ENCODE measurements at places on chromosomes 3 and 15. TPM values are rescaled to one million over a fixed set of nuclear protein-coding genes. Genes with fewer than 3 reads are reported as not detected.

Gene SCAP
- total RNA-seq: 46.6 TPM

Gene SLTM
- 44.0 TPM for total RNA-seq

Gene PLCD1
- total RNA-seq: 12.1 TPM

Gene SERPINI2
- total RNA-seq: 2.8 TPM

Gene NEK10
- 16.9 TPM for total RNA-seq

DNA sequence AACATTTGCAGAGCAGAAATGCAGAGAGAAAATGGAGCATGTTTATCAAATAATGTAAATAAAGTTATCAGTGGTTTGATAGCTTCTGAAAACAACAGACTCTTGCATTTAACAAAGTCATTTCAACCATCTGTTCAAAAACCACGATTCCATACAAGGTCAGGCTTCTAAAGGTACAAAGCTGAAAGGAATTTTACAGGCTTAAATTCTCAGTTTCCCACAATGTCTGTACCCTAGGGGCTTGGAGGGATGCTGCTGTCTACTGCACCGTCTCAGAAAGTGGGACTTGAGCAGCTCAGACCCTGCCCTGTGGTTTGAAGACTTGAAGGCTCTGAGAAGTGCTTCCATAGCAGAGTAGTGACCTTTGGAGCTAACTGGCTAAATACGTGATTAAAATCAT lies 30.4 kb upstream of the TM4SF1 start:
- no peak for DNase-seq

GRCh38 chr15:52020221-52021085 lies 1.4 kb downstream of the MAPK6 start:
- no peak for DNase-seq

DNA sequence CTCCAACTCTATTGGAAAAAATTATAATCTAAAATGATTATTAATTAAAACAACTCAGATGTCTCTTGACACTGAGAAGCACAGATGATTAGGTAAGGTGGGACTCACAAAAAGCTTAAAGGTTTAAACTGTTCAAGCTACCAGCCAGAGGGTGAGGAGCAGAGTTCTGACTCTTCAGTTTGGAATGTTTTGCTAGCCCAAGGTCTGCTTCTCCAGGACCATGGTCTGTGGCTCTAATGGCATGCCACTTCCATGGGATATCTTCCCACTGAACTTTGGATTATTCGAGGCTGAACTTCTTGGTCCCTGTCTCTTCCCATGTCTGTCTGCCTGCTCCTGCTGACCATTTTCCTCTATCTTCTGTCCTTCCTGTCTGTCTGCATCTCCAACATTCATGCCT lies 49.2 kb downstream of the CACNA2D3 start:
- no peak for DNase-seq

All from right cardiac atrium (tissue), 5 donors.